Esophagus muscularis mucosa (tissue), 4 donors: ENCODE measurements at places on chromosomes 16 and 17. TPM values are rescaled to one million over a fixed set of nuclear protein-coding genes. Genes with fewer than 3 reads are reported as not detected.

Gene PLCG2
- 8.6 TPM for total RNA-seq

Gene AATF
- 51.6 TPM for total RNA-seq

Gene MAPT
- total RNA-seq: 8.0 TPM

Gene ANKFN1
- total RNA-seq: not detected

Gene CCDC78
- 0.42 TPM for total RNA-seq

Gene RGS11
- total RNA-seq: 7.1 TPM

Gene KRTAP2-3
- total RNA-seq: not detected

Gene SOCS7
- 14.8 TPM for total RNA-seq

Gene TPSG1
- 0.39 TPM for total RNA-seq

Gene PROCA1
- 2.1 TPM for total RNA-seq

Gene ACD
- total RNA-seq: 22.0 TPM

Gene HS3ST3B1
- total RNA-seq: 5.5 TPM

Gene FBXW10
- total RNA-seq: not detected

Gene CA7
- not detected for total RNA-seq

Gene SOST
- not detected for total RNA-seq

Gene NOD2
- total RNA-seq: 1.2 TPM

Gene KRT20
- not detected for total RNA-seq

Gene CDH11
- total RNA-seq: 47.8 TPM

Gene KCNJ18
- total RNA-seq: not detected

Gene PTX4
- not detected for total RNA-seq

Gene DNASE1L2
- 0.83 TPM for total RNA-seq

Gene TBC1D3
- not detected for total RNA-seq

Gene KCNAB3
- 1.2 TPM for total RNA-seq

Gene MATCAP1
- 9.1 TPM for total RNA-seq

Gene DNAAF8
- 1.7 TPM for total RNA-seq

Gene KRTAP9-2
- not detected for total RNA-seq

Gene PITPNM3
- total RNA-seq: 46.5 TPM

Gene KCNJ2
- total RNA-seq: 6.3 TPM

Gene ZACN
- total RNA-seq: 0.13 TPM

Gene KRTAP1-5
- not detected for total RNA-seq

Gene TEPSIN
- total RNA-seq: 19.5 TPM

Gene ZNF597
- total RNA-seq: 1.5 TPM

Gene TBC1D3K
- not detected for total RNA-seq

Gene MGAT5B
- under 0.01 TPM for total RNA-seq

Gene ABCA9
- total RNA-seq: 19.8 TPM

Gene COX4I1
- total RNA-seq: 640 TPM

Gene TUBB3
- total RNA-seq: 19.5 TPM

Gene GRAPL
- 1.7 TPM for total RNA-seq

Gene TMC8
- total RNA-seq: 1.4 TPM

Gene ITGAD
- not detected for total RNA-seq

Gene ADGRG1
- total RNA-seq: 21.4 TPM

Gene DCTN5
- 36.9 TPM for total RNA-seq

Gene C16orf74
- total RNA-seq: 2.4 TPM

Gene CD300E
- total RNA-seq: 0.83 TPM

Gene VASN
- 17.6 TPM for total RNA-seq
